A549 treated with ZK216348 at 1 μM for 4 hours (cell line): ENCODE measurements at places on chromosomes 4 and X. TPM values are rescaled to one million over a fixed set of nuclear protein-coding genes. Genes with fewer than 3 reads are reported as not detected.

The APBB2 gene
- 6.0 to 11.7 TPM (median 10.4 TPM) in 5 replicates for total RNA-seq

The CYLC1 gene
- total RNA-seq, result not detected in 5 replicates

The AVPR2 gene
- not detected in 5 replicates for total RNA-seq

The ZNF718 gene
- total RNA-seq, result 0.39 to 0.80 TPM (median 0.50 TPM) in 5 replicates
